ENCODE measurements at places on chromosomes 7 and 10.

GRCh38 chr7:156962897-156963296, 13.4 kb downstream of the NOM1 start:
- no peak for DNase-seq

- no peak for DNase-seq
Observed at GRCh38 chr7:29170781-29171180, 23.8 kb upstream of the CHN2 start.

DNA sequence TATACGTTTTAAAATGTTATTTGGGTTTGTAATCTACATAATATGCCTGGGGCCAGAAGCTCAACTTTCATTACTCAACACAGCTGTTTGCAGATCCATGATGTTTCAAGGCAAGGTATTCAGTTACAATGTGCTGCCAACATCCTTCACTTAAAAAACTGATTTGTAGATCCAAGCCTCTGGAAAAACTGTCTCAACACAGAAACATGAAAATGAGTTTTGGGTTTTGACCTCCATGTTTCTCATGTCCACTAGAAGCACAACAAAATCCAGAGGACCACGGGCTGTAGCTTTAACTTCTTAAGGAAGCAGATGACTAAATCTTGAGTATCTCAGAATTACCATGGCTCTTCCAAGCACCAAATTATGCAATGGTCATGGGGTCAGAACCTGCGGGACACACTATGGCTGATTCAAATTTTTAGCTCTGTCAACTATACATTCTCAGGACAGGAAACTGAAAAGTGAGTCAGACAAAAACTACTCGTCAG, 247.1 kb upstream of the GRB10 start:
- no peak for DNase-seq

DNA sequence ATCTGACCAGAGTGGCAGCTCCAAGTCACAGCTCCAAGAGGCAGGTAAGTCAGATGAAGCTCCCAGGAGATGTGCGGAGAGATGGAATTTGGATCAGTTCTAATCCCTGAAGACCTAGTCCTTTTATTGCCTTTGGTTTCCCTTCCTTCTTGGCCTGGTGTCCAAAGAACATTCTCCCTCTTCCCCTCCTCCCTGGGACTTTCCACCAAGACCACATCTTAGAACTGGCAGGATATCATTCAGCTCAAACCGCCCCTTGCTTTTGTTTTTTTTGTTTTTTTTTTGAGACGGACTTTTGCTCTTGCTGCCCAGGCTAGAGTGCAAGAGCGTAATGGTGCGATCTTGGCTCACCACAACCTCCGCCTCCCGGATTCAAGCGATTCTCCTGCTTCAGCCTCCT, 190.8 kb downstream of the GFRA1 start:
- DNase-seq = no peak

GRCh38 chr10:47094636-47095035, 183.4 kb downstream of the PTPN20 start:
- no peak for DNase-seq

Measured in stimulated activated CD4-positive, alpha-beta T cell treated with anti-CD3 and anti-CD28 coated beads, TNF-alpha, amount 100 ng/mL, for 48 hours (primary cell).